ENCODE measurements at places on chromosomes 13 and 19.

- DNase-seq, result no peak
These were observed 34.9 kb upstream of the SIAH3 start for GRCh38 chr13:45886466-45886865.

DNA sequence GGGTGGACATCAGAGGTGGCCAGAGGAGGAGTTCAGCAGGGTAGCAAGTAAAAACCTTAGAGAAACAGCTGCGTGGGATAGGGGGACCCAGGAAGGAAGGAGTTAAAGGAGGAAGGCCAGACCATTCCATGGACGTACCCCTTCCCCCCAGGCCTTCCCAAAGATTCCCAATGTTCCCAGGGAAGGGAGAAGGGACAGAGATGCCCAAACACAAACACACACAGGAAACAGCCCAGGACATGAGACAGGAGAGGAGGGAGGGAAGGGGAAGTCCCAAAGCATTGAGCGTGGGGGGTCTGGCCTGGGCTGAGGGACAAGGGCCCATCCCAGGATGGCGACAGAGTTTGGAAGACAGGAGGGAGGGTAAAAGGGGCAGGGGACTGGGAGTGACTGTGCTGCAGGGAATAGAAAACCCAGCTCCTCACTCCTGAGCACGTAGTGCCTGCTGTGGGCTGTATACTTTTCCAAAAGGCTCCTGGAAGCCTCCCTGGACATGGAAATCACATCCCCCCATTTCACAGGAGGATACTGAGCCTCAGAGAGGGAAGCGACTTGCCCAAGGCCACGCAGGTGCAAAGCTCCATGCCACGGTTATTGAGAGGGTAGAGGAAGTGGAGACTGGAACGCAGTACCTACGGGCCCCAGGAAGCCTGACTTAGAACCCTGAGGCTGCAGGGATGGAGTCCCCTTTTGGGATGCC lies 1.1 kb downstream of the SYDE1 start:
- DNase-seq, result no peak

DNA sequence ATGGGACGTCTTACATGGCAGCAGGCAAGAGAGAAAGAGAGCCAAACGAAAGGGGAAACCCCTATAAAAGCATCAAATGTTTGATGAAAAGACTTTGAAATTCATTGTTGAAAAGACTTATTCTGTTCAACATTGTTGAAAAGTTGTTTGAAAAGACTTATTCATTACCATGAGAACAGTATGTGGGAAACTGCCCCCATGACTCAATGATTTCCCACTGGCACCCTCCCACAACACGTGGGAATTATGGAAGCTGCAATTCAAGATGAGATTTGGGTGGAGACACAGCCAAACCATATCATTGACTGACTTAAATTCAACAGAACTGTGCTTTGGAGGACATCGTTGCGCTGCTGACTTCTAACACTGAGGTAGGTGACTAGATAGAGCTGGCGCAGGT lies 48.0 kb upstream of the RCBTB2 start:
- DNase-seq, result no peak

GRCh38 chr19:50896591-50897190 lies 14.5 kb downstream of the KLK4 start:
- no peak for DNase-seq

GRCh38 chr19:4456843-4457653 lies 546 bp downstream of the UBXN6 start:
- DNase-seq, result peak; percentile 49

- DNase-seq, result no peak
These were observed 123.2 kb downstream of the ENOX1 start for GRCh38 chr13:43663474-43664090.
